Right renal cortex interstitium (tissue), 3 donors: ENCODE measurements at places on chromosomes 7 and 10.

DNA sequence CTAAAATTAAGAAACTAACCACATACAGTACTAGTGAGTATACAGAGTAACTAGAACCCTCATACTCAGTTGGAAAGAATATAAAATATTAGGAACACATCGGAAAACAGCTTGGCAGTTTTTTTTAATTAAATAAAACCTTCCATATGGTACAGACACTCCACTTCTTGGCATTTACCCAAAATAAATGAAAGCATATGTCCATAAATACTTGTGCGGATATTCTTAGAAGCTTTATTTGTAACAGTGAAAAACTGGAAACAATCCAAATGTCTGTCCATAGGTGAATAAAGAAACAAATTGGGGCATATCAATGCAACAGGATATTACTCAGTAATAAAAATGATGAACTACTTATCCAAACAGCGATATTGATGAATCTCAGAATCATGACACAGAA, 410.0 kb downstream of the HTR7 start:
- no peak for DNase-seq

DNA sequence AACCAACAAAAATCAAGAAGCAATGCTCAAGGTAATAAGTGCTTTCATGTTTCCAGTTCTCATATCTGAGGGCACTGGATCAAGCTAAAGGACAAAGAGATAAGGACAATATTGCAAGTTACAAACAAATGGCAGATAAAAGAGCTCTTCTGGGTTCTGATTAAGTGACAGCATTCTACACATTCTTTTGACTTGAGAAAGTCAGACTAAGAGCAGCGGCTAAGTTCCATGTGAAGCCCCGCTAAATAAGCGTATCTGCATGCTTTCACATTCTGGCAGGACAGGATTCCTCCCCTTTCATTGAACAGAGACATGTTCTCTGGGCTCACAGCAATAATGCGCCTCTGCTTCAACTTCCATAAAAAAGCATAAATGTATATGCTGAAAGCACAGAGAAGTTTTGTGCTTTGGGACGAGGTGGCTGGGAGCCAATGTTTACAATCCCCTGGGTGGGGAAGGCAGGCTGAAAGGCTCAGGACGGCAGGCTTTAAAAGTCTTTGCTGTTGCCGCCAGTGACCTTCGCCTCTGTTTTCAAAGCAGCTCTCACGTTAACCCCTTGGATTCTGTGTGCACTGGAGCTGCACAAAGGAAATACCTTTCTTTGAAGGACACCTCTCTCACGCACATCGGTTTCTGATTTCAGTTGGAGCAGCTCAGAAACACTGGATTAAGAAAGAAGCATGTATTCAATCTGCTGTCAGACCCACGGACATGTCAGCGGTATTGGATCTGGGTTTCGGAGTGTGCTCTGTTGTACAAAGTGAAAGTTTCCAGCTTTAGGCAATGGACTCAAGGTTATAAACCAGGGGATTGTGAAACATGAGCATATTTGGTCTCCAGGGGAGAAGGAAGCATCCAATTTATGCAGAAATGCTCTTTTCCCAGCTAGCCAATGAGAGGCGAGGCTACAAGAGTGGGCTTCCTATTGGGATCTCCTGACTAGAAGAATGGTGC, 105.4 kb upstream of the FAM133B start:
- DNase-seq, result peak; percentile 78

GRCh38 chr7:31123726-31124125, 71.6 kb downstream of the ADCYAP1R1 start:
- DNase-seq, result no peak

DNA sequence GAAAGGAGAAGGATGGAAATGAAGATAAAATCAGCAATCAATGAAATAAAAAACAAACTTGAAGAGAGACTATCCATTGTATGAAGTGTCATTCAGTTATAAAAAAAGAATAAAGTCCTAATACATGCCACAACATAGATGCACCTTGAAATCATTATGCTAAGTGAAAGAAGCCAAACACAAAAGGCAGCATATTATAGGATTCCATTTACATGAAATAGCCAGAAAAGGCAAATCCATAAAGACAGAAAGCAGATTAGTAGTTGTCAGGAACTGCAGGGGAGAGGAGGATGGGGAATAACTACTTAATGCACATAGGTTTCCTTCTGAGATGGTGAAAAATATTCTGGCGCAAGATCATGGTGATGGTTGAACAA, 6.6 kb upstream of the PON1 start:
- DNase-seq, result no peak

- no peak for DNase-seq
Observed at GRCh38 chr7:157378390-157378789, 41.6 kb downstream of the DNAJB6 start.

DNA sequence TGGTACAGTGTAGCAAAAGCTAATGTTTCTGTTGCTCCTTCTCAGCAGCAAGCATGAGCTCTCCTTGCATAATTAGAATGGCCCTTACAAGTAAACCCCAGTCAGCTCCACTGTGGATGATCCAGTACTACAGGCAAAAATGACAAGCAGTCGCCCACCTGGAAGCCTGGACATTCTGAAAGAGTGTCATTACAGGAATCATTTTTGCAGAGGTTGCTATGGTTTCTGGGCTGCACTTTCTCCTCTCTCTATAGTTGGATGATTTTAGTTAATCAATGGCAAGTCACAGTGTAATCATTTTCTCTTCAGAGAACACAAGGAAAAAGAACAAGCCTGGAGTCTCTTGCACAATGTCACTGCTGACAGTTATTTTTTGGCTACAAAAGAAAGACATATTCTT, 102.9 kb upstream of the MYO3A start:
- DNase-seq, result peak; percentile 21

- DNase-seq, result no peak
Observed at GRCh38 chr10:113294868-113295267, 258.0 kb upstream of the HABP2 start.

DNA sequence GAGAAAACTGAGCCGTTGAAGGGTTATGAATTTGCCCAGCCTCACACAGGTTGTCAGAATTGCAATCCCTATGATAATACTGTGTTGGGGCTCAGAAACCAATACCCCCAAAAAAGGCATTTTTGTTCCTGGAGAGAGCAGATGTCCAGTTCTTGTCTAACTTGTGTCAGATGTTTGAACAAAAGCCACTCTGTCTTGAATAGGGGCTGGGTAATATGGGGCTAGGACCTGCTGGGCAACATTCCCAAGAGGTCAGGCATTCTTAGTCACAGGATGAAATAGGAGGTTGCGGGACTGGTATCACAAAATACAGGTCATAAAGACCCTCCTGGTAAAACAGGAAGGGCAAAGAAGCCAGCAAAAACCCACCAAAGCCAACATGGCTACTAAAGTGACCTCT, 482.1 kb downstream of the IPMK start:
- DNase-seq, result no peak

DNA sequence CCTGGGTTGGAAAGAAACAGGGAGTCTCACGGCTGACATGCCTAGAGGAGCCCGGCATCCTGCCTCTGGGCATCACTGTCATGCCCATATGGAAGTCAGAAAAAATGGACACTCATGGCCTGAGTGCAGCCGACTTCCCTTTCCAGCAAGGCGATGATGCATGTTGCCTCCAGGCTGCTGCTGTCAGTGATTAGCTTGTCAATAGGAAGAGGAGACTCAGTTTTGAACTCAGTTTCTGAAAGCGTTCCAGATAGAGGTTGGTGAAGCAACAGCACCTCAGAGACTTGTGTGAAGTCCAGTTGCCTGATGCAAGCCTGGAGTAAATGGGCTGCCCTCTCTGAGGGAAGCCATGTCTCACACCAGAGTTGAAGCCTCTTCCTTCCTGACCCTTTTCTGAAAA, 148.4 kb downstream of the TPST1 start:
- DNase-seq, result no peak

DNA sequence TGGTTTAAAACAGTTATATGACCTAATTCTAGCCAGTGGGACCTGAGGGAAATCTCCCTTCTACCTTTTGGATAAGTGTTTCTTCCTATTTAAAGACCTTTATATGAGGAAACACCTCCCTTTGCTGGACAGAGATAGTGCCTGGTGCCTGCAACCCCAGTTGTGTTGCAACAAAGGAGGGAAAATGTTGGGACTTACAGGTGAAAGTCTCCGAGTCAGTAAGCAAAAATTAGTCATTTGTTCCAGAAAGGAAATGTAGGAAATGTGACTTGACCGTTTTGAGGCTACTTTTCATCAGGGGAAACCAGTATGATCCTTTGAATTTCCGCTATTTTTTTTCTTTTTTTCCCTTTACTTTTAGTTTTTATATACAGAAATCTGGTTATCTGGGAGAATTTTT, 165.5 kb downstream of the DKK1 start:
- DNase-seq, result no peak

GRCh38 chr10:58282615-58283014, 13.7 kb downstream of the CISD1 start:
- DNase-seq, result no peak

GRCh38 chr10:101284744-101285463, 55.6 kb upstream of the LBX1 start:
- no peak for DNase-seq

DNA sequence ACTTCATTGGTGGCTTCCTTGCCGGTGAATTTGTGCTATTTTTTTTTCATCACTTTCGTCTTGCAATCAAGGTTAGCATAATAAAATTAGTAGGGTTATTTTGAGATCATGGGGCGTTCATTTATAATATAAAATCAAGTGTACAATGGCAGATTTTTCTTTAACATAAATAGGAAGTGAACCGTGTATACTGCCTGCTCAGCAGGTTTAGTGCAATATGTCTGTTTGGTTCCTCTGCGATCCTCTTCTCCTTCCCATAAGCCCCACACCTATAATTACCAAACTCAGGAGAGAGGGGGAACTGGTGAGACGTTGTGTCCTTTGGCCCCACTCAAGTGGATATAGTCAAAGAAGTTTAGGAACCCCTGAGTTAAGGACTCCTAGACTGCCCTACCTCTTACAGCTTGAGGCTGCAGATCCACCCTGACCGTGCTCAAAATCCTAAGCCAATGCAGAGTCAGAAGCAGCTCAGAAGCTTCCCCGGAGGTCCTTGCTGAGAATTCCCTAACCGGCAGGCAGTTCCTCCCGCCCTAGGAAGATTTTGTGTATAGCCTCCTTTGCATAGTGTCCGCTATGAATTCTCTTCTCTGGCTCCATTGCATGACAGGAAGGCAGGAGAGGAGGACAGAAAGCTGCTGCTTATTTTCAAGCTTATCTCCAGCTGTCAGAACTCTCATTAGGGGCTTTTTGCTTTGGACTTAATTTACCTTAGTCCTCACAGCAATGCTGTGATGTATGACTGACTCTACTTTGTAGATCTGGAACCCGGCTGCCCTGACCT, 41.5 kb downstream of the PYROXD2 start:
- no peak for DNase-seq

DNA sequence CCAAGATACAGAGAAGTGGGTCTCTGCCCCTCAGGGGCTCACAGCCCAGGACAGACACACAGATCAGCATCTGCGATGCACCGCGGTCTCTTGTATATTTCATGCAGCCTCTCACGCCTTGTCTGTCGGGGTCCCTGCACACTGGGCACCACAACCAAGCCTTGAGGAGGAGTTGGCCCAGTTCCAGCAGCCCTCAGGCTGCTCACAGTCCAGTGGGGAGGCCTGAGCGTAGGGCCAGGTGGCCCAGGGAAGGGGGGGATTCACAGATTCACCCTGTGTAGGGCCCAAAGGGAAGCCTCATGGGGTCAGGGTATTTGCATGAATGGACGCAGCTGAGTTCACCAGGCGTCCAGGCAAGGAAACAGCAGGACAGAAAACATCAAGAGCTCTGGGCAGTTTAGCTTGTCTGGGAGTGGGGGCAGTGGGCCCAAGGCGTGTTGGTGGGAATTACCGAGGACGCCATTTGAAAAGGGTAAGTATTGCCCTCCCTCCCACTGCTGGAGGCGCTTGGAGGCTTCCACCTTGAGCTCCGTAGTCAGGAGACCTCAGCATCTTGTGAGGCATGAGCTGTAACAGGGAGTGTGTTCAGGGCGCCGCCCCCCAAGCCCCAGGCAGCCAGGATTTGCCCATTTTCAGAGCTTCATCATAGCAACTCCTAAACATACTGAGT, 129.1 kb upstream of the CHST15 start:
- DNase-seq, result no peak

- no peak for DNase-seq
Observed at GRCh38 chr7:140367528-140367927, 30.8 kb downstream of the SLC37A3 start.

- DNase-seq, result no peak
Observed at GRCh38 chr10:5891009-5891408, 966 bp downstream of the FBH1 start.

DNA sequence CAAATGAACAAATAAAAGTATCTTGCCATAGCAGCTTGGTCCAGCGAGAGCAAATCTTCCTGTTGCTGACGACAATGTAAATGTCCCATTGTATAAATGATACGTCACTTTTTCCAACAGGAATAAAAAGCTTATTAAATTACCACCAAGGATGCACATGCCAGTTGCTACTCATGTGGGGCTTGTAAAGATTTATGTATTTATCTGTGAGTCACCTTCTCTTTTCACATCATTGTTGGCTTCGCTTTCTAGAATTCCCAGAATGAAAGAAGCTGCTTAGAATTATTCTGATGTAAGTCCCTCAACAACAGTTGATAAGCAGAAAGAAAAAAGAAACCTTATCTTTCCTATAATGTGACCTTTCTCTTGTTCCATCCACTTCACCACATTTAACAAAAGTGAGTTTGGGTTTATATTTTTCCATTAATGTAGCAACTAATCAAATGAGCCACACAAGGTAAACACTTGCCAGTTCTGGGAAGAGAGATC, 22.4 kb downstream of the DNAJC12 start:
- no peak for DNase-seq

DNA sequence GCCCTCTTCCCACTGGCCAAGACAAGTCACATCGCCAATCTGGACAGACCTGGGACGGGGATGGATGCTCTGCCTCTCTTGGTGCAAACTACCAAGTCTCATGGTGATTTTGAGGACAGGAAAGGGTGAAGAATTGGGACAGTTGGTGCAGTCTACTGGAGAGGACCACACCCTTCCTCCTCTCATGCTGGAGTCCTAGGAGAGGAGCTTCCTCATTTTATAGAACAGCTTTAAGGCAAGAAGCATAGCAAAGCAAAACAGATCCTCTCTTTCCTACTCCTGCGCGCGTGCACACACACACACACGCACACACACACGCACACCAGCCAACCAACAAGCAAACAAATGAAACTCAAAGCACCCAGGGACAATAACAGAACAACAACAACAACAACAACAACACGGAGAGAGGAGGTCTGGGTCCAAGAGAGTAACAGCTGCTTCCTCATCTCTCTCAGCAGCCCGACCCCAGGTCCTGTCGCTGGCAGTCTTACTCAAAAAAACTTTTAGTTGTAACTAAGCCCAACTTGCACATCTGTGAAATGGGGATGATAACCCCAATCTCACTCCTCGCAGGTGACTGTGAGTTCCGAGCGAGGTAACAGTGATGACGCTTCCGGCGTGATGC, 83.4 kb downstream of the TMEM178B start:
- no peak for DNase-seq

DNA sequence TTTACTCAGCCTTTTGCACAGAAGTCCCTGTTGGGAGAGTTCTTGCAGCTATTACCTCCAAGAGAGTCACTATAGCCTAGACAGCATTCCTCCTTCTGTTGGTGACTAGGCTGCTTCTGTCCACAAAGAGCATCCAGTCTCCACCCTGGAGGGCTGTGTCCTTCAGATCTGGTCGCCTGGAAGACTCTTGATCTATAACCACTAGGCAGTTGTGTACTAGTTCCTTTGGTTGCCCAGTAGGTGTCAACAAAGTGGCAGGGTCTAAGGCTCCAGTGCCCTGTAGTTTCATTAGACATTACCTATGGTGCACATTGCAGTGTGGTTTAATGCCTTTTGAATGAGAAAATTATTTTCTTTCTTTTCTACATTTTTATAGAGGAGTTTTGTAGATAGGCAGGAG, 11.3 kb upstream of the AKR1C2 start:
- DNase-seq, result no peak

- DNase-seq, result no peak
Observed at GRCh38 chr7:17871815-17872533, 68.3 kb downstream of the SNX13 start.

- no peak for DNase-seq
Observed at GRCh38 chr10:98589691-98590090, 143.0 kb upstream of the HPS1 start.
